Stimulated activated CD8-positive, alpha-beta memory T cell treated with anti-CD3 and anti-CD28 coated beads, Interleukin-2, amount 100 ng/mL, for 48 hours (primary cell): ENCODE measurements at places on chromosomes 6 and 20.

DNA sequence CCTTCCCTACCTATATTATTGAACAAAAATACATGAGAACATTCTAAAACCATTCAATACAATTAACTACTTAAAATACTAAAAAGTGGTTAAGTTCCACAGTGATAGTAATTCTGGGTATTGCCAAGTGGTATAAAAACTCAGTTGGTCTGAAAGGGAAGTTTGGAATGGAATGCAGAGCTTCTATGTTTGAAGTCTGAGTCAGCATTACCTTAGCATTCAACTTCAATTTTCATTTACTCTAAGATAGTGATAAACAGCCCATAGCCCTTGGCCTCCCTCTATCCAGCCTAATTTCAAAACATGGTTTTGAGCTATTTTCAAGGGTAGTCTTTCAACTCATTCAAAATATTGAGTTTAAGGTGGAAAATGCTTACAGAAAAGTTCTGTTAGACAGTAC lies 140.4 kb upstream of the ASCC3 start:
- no peak for DNase-seq

- no peak for DNase-seq
These were observed 64.8 kb downstream of the SLC2A10 start for GRCh38 chr20:46774236-46774635.

GRCh38 chr20:48012401-48012974 lies 227.2 kb upstream of the SULF2 start:
- no peak for DNase-seq

DNA sequence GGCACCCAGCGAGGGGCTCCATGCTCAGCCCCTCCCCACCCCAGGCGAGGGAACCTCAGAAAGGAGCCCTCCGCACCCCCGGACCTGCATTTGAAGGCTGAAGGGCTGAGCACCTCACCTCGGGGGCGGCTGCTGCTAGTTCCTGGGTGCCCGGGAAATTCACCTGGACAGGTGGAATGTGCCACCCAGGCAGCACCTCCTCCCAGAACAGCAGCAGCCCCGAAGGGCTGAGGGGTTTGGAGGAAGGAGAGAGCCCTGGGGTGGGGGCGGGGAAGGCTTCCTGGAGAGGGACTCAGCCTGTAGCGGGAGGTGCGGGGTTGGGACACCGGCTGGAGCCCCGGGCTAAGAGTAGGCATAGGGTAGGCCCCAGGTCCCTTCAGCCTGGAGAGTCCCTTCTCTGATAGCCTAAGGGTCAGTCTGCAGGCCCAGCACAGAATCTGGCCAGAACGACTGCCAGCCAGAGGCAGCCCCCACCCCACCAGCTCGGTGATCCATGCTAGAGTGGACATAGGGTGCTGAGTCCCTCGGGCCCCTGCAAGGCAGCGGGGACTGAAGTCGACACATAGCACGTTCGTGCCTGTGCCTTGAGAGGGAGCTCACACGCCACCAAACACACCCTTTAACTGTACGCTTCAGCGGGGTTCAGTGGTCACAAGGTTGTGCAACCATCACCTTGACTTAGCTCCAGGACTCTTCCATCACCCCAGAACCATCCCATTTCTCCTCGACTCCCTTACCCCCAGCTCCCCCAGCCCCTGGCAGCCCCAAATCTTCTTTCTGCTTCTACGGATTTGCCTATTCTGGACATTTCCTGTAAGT lies 180.9 kb downstream of the TAF4 start:
- DNase-seq, result no peak

DNA sequence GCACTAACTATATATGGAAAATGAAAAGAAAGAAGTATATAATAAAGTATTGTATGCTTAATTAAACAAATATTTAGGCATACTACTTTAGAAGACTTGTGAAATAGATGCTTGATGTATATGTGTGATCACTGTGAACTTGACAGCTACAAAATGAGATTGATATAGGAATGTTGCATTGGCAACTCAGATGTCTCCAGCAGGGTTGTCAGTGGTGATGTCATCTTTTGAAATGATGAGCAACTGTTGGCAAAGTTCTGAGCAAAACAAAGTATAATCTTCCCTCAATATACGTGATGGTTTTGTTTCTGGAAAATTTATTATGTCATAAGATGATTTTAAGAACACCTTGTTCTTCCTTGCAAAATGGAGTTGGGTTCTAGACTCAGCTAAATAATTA lies 133.8 kb downstream of the ARID1B start:
- DNase-seq, result no peak

DNA sequence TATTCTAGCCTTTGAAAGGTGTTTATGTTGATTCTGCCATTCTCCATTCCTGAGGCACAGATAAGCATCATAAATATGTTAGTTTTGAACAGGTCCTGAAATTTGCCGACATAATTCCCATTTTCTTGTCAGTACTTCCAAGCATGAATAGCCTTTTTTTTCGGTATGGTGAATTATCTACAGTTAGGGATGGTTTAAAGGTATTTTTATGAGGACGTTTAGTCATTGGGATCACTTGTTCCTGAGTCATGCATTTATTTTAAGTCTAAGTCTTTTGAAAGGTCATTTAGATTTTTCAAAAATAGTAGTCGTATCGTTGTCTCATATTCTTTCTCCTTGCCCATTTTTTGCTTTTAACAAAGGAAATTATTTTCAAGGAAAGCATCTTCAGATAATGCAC lies 98.7 kb downstream of the PHACTR3 start:
- DNase-seq, result no peak

GRCh38 chr6:147508866-147509608 lies 547 bp downstream of the SAMD5 start:
- DNase-seq, result no peak

GRCh38 chr6:5025911-5026819 lies 22.3 kb upstream of the RPP40 start:
- DNase-seq, result no peak
